NCI-H748 treated with DMSO at 0.1 percent for 48 hours (cell line): ENCODE measurements at places on chromosomes 6 and 20.

GRCh38 chr6:63745784-63746183, 110.2 kb downstream of the PHF3 start:
- DNase-seq, result no peak

- DNase-seq, result no peak
Measured at GRCh38 chr6:14824060-14824459, 421.8 kb upstream of the JARID2 start.

GRCh38 chr20:31722257-31723068, at the start of gene BCL2L1:
BCL2L1 (minus strand) TSS chr20:31722868; CDS start chr20:31722218, 650 bp downstream.
- DNase-seq, result peak; percentile 71

- DNase-seq, result peak; percentile 74
Measured at GRCh38 chr6:89509777-89510281, 76.9 kb downstream of the ANKRD6 start.

- no peak for DNase-seq
Measured at GRCh38 chr6:39051399-39052122, 3.0 kb downstream of the GLP1R start.

GRCh38 chr6:40897390-40898003, 141.5 kb downstream of the UNC5CL start:
- no peak for DNase-seq

- no peak for DNase-seq
Measured at GRCh38 chr6:158376631-158377081, 64.4 kb downstream of the TULP4 start.

GRCh38 chr6:36368921-36369865, 18.3 kb downstream of the ETV7 start:
- DNase-seq, result no peak

DNA sequence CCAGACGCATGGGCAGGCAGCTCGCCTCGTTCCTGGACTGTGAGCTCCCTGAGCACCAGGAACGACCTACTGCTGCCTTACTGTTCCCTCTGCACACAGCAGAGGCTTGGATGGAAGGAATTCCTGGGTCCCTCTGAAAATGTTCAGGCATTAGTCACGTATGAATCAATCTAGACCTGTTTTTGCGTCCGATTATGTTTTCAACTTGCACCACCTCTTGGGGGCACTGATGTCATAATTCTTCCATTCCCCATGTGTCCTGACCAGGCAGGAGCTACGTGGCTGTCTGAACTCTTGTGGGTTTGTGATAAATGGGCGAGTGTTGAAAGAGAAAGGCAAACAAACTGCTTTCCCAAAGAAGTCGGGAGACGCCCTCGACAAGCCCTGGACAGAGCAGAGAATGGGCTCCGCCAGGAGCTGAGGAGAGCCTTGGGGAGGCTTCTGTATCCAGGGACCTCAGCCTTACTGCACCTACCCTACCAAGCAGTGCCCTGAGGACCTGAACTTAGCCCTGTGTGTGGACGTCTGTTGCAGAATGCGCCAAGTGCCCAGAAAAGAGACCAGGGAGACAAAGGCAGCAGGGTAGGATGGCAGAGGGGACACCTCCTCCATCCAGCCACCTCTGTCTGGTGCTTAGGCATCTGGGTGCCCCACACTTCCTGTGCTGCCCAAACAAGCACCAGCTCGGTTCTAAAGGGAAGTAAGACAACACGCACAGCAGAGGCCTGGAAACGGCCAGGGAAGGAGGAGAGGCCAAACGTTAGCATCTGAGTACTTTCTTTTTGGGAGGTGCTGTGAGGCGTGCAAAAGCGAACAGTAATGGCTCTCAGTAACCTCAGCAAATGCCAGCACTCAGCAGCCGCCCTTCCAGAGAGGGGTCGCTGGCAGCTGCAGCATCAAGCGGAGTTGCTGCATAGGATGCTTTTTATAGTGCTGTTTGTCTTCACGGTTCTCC, 124.2 kb downstream of the LY86 start:
- no peak for DNase-seq

DNA sequence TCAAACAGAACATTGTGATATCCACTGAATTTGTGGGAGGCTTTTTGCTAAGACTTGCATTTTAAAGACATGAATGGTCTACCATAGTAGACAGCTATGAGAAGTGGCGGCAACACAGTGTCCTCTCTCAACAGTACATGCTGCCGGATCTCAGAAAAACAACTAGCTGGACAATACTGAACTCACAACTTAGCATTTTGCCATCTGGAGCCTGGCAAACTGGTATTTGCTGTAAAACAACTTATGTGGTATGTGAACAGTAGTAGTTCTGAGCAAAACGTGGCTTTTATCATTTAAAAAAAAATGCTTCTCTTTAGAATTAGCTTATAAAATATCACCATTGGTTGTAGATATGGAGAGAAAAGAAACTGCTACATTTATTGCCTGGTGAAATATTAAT, 3.3 kb upstream of the PXDC1 start:
- DNase-seq, result no peak

- DNase-seq, result no peak
Measured at GRCh38 chr6:119466226-119466625, 116.7 kb upstream of the MAN1A1 start.

GRCh38 chr6:47188588-47189021, 121.1 kb downstream of the TNFRSF21 start:
- no peak for DNase-seq

- DNase-seq, result no peak
Measured at GRCh38 chr6:142088858-142089216, 43.9 kb upstream of the GJE1 start.

- no peak for DNase-seq
Measured at GRCh38 chr20:20759132-20759531, 46.7 kb upstream of the RALGAPA2 start.

- no peak for DNase-seq
Measured at GRCh38 chr20:5596401-5597193, 153.6 kb upstream of the SHLD1 start.

DNA sequence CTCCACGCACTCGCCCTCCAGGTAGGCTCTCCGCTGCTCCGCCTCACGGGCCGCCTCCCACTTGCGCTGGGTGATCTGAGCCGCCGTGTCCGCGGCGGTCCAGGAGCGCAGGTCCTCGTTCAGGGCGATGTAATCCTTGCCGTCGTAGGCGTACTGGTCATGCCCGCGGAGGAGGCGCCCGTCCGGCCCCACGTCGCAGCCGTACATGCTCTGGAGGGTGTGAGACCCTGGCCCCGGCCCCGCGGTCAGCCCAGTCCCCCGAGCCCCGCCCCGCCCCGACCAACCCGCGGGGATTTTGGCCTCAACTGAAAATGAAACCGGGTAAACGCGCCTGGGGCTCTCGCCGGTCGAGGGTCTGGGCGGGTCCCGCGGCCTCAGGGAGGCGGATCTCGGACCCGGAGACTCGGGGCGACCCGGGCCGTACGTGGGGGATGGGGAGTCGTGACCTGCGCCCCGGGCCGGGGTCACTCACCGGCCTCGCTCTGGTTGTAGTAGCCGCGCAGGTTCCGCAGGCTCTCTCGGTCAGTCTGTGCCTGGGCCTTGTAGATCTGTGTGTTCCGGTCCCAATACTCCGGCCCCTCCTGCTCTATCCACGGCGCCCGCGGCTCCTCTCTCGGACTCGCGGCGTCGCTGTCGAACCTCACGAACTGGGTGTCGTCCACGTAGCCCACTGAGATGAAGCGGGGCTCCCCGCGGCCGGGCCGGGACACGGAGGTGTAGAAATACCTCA, 598 bp downstream of the HLA-B start:
- no peak for DNase-seq

DNA sequence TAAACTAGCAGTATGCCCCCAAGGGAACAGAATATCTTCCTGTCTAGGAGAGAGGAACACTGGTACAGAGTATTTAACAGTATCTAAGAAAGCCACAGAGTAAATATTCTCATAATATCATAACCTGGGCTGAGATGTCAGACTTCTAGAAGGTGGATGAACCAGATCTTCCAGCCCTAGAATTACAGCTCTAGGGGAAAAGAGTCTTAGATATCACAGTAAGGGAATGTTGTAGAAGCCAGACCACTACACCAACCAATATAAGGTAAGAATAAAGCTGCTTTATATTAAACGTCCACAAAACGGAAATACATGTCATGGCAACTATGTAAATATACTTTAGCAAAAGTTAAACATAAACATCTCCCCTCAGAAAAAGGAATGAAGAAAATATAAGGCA, 12.4 kb downstream of the SERINC1 start:
- no peak for DNase-seq

- DNase-seq, result no peak
Measured at GRCh38 chr6:169277619-169278018, 24.0 kb upstream of the THBS2 start.

GRCh38 chr6:74603322-74604076, 602.4 kb downstream of the COL12A1 start:
- no peak for DNase-seq

DNA sequence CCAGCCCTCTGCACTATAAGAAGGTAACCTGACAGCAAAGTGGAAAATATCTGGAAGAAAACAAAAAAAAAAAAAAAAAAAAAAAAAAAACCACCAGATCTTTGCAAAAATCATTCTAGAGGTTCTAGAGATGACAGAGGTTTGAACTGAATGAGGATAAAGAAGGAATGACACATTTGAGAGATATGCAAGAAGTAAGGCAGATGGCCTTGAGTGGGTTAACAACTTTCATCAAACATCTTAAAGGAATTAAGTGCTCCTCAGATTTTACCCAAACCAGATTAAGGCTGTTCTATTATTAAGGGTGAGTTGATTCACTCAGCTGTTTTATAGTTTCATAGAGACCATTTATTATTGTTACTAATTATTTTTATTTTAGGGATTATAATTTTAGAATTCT, 62.0 kb downstream of the RSPO3 start:
- DNase-seq, result no peak

- DNase-seq, result no peak
Measured at GRCh38 chr6:106539936-106540335, 89.4 kb downstream of the RTN4IP1 start.

- DNase-seq, result no peak
Measured at GRCh38 chr6:52512199-52512598, 64.7 kb downstream of the TRAM2 start.

DNA sequence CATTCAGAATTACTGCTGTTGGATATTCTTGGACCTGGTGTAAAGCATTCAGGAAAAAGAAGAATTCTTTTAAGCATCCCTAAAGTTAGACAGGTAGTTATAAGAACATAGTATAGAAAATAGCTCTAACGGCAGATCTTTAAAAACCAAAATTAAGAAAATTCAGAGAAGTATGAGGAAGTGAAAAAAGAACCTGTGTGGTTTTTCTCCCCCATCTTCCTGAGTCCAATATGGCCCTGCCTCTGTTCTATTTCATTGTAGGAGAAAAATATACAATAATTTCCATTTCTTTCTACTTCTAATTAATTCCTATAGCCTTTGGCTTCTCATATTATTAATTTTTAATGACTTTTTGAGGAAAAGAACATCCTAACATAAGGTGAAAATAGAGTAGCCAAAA, 47.1 kb downstream of the FHL5 start:
- DNase-seq, result no peak

GRCh38 chr6:55562318-55562717, 16.7 kb downstream of the HMGCLL1 start:
- DNase-seq, result no peak

DNA sequence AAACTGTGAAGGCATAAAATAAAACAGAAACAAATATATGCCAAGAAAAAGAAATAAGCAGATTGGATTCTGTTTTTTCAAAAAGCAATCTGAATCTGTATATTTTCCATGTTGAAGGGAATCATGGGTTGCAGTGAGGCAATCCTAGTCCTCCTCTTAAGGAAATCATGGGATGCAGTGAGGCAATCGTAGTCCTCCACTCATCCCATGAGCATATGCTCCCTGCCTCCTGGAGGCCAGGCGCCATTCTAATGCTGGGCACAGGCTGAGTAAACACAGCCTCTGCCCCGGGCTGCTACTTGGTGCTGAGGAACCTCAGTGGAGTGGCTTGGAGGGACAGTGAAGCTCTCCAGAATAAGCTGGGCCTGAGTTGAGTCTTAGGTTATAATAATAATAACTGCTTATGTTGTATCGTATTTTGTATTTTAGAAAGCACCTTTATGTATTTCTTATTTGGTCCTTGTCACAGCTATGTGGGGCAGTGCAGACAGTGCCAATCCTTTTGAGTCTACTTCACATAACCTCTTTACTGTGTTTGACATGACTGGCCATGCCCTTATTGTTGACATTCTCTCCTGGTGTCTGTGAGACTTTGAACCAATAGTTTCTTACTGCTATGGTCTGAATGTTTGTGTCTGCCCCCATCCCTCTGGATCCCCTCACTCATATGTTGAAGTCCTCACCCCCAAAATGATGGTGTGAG, 56.6 kb upstream of the CITED2 start:
- DNase-seq, result no peak

- DNase-seq, result no peak
Measured at GRCh38 chr20:20859510-20859909, 147.1 kb upstream of the RALGAPA2 start.

DNA sequence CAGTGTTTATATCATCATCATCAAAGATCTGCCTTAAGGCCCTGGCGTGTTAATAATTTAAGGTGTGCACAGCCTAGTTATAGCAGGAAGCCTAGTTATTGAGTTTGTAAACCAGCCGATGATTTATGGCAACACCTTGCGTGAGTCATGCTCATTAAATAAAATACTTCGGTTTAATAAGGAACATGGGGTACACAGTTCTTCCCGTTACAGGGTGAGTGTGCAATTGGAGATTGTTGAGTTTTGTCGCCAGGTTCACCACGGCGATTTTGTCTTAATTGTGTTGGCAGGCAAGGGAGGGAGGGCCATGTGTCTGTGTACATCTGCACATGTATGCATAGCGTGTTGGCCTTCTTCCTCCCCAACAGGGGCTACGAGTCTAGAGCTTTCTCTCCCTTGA, 104.0 kb downstream of the TFAP2A start:
- peak; percentile 81 for DNase-seq

DNA sequence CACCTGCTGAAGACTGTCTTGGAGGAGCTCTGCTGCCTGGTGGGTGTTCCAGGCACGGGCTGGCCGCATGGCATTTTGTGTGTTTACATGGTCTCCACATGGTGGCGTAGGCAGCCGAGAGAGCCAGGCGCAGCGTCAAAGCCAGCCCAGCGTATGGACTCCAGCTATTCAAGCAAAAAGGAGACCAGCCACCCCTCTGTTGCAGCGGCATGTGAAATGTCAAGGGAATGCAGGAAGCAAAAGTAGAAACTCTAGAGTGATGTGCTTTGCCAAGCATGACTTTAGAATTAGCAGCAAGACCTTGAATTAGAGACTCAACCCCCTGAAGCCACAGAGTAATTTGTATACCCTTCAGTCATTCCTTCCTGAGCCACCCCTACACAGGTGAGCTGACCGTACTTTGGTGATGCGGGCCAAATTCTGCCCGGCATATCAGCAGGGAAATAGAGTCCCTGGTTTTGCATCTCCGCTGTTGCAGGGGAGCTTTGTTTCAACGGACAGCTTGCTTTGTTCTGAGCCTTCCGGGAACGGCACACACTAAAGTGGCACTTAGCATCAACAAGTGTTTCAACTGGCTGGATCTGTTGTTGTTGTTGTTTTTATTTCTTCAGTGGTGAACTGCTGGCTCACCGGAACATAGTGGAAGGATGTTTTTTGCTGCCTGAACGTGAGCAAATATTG, 48.5 kb downstream of the FNDC1 start:
- DNase-seq, result peak; percentile 4

- DNase-seq, result no peak
Measured at GRCh38 chr6:14107000-14107399, 10.6 kb upstream of the CD83 start.
